ENCODE measurements at places on chromosomes 1 and 21.
A peak's percentile ranks its signal among the peaks of the same experiment; 100 is the strongest.

- no peak for DNase-seq
Observed at GRCh38 chr1:208071435-208072031, 160.6 kb upstream of the CD34 start.

DNA sequence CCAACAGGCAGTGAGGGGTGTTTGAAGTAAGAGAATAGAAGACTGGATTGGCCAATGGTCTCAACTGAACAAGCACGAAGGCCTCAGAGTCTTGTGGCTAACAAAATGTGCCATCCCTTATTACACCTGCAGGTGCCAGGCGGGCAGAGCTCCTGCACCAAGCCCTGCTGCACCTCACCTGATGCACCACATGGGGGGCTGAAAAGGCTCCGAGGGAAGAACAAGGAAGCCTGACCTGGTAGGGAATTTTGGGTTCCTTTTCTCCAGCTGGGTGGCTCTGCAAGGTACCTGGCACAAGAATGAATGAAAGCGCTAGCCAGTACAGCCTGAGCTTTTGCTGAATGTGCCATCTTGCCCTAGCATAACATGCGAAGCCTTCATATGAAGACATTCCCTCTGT lies 9.7 kb downstream of the HSD3B1 start:
- DNase-seq, result no peak

GRCh38 chr1:109266965-109267364 lies 16.0 kb downstream of the PSRC1 start:
- DNase-seq, result no peak

- no peak for DNase-seq
Observed at GRCh38 chr1:167360120-167360519, 139.4 kb downstream of the POU2F1 start.

GRCh38 chr1:107474877-107475612 lies 334.2 kb downstream of the NTNG1 start:
- no peak for DNase-seq

- DNase-seq, result no peak
Observed at GRCh38 chr1:62082456-62083363, 111.9 kb upstream of the L1TD1 start.

- no peak for DNase-seq
Observed at GRCh38 chr1:158199849-158200248, 19.2 kb downstream of the CD1D start.

DNA sequence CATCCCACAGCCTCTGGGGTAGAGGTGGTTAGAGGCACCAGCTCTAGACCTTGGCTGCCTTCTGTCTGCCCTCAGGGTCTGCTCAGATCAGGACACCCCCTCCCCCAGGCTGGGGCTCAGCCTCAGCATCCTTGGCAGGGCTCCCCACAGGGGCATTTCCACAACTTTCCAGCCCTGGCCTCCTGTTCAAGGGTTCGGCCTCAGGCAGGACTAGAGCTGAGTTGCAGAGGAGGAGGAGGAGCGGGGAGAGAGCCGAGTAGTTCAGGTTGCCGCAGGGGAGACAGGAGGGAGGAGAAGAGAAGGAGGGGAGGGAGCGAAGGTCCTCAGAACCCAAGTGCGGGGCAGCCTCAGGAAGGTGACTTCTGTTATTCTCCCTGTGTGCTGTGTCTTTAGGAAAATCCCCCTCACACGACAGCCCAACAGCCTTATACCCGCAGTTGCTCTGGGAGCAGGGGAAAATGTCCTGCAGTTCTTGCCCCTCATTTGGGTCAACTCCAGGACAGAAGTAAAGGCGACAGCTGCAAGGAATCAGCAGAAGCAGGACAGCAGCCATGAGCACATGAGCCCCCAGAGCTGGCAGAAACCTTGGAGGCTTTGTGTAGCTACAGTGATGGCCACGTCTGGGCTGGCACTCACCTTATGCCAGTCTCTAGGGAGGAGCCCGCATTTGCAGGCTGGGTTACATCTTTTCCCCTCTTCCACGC lies 46.5 kb upstream of the TENT5B start:
- no peak for DNase-seq

DNA sequence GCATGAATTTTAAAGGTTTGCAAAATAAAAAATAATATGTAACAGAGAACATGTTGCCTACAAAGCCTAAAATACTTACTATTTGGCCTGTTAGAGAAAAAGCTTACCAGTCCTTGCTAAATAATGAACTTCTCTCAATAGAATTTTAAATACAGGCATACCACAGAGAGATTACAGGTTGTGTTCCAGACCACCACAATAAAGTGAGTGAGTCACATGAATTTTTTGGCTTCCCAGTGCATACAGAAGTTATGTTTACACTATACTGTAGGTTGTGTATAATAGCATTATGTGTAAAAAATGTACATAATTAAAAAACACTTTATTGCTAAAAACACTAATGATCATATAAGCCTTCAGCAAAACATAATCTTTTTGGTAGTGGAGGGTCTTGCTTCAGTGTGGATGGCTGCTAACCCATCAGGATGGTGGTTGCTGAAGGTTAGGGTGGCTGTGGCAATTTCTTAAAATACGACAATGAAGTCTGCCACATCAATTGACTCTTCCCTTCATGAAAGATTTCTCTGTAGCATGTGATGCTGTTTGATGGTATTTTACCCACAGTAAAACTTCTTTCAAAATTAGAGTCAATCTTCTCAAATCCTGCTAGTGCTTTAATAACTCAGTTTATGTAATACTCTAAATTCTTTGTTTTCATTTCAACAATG lies 48.6 kb downstream of the SCYL3 start:
- no peak for DNase-seq

DNA sequence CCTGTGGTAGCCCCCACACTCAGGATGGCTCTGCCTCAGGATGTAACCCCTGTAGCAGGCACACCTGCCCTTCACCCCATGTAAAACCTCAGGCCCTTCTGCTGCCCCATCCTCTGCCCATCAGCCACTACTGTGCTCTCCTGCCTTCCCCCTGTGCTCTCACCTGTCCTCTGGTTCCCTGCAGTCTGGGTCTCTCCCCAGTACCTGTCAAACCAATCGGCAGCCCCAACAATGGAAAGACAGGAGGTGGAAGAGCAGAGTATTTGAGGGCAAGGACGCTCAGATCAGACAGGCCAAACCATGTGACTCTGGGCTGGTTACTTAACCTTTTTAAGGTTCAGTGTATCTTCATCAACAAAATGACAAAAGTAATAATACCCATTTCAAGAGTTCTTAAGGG lies 30.9 kb downstream of the SMIM12 start:
- DNase-seq, result no peak

GRCh38 chr1:46556822-46557221 lies 5.4 kb upstream of the KNCN start:
- DNase-seq, result no peak

GRCh38 chr1:1088801-1089680 lies 14.9 kb upstream of the RNF223 start:
- DNase-seq, result no peak

- no peak for DNase-seq
Observed at GRCh38 chr1:14439015-14439414, 159.5 kb upstream of the KAZN start.

- no peak for DNase-seq
Observed at GRCh38 chr1:24154215-24154614, 11.3 kb upstream of the IL22RA1 start.

- DNase-seq, result no peak
Observed at GRCh38 chr21:32044205-32045180, 171.7 kb downstream of the HUNK start.

- DNase-seq, result no peak
Observed at GRCh38 chr1:32713081-32713480, 10.5 kb upstream of the SYNC start.

DNA sequence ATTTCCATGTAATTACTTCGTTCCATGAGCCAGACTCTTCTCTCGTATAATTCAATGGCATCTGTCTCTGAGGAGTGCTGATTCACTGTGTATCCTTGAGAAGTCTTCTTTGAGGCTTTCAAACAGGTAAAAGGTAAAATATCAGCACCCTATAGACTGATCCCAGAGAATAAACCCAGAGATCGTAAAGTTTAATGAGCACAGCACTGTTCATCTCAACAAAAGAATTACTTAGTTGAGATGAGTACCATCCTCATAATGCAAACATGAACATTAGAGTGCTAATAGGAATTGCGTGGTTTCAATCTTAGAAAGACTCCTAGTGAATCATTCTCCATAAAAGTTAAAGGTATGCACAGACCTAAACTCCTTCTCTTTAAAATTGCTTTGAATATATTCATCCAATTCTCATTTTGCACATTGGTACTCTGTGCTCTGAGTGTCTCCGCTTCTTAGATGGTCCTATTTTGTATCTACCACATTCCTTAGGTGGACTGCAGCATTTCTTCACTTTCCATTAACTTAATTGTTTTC lies 97.2 kb downstream of the TBX15 start:
- DNase-seq, result no peak

DNA sequence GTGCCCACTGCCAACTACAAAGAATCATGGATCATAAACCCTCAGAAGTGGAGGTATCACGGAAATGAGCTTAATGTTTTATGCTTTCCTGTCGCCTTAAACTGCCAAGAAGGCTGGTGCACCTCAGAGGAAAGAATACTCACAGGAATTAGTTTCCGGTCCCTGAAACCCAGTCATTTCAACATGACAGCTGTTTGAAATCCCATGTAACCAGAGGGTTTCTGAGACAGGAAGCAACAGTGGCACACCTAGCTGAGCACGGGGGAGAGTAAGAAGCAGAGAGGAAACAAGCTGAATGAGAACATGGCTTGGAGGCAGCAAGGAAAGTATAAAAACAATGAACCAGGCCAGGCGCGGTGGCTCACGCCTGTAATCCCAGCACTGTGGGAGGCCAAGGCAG lies 3.9 kb downstream of the JAK1 start:
- DNase-seq, result peak; percentile 8

GRCh38 chr1:202248861-202249260 lies 55.3 kb downstream of the LGR6 start:
- no peak for DNase-seq

- no peak for DNase-seq
Observed at GRCh38 chr21:31917108-31917507, 44.3 kb downstream of the HUNK start.

DNA sequence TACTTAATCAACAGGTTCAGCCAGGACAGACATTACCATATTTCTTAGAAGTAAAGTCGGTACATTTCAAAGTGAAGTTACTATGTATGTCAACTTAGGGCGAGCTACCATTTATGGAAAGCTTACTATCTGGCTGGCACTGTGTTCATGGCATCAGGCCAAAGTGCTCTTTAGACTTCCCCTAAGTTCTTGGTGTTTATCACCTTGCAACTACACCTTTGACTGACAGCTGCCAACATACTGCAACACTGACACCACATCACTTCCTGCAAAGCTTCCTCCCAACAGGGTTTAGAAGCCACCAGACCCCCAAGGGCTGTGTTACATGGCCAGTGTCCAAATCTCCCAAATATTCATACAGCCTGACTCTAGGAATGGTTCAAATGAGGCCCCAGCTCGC lies 61.0 kb downstream of the TIAM1 start:
- DNase-seq, result no peak

- no peak for DNase-seq
Observed at GRCh38 chr1:30915491-30916230, 7.1 kb upstream of the SDC3 start.

DNA sequence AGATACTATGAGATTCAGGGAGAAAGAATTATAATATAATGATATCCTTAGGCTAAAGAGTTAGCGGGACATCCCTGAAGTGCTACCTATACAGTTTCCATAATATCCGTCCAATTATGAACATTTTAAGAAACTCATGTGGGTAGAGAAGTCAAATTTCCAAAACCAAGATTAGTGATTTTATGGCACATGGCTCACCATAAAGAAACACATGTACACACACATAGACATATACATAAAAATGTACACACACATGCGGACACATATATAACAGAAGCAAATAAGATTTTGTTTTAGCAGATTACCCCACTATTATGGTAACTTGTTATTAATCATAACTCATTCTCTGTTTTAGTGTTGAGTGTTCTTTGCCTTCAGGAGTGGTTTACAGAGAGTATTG lies 566.7 kb upstream of the NEGR1 start:
- no peak for DNase-seq

- DNase-seq, result no peak
Observed at GRCh38 chr1:167469280-167469965, 48.9 kb downstream of the CD247 start.

GRCh38 chr1:47635597-47635996 lies 197.8 kb downstream of the FOXD2 start:
- no peak for DNase-seq

GRCh38 chr1:227242811-227243682 lies 75.2 kb downstream of the CDC42BPA start:
- no peak for DNase-seq

- no peak for DNase-seq
Observed at GRCh38 chr1:55069280-55069679, 29.9 kb downstream of the PCSK9 start.

- DNase-seq, result no peak
Observed at GRCh38 chr1:6358144-6358624, 35.4 kb downstream of the ACOT7 start.

DNA sequence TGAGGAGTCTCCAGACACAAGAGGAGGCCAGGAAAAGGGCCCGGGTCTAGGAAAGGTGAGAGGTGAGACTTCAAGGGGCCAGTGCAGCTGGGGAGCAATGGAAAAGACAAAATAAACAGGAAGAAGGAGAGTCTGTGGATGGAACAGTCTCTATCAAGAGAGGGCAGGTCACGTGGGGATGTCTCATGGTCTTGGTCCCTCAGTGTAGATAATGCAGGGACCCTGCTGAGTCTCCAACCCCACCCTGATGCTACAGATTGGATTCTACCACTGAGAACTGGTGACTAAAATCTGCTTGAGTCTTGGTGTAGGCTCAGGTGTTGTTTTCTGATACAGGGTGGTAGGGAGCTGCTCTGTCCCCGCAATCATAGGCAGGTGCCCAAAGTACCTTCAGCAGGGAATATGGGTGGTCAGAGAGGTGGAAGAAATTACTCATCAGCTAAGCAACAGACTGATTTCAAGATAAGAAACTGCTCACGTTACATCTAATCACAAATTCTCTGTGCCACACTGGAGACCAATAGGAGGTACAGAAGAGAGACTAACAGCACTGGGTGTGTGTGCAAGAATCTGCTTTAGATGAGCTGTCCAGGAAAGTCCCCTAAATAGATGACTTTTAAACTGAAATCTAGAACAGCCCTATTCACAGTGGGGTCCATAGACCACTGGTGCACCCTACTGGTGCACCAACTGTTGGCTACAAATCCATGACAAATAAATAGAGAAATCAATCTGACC lies 101.5 kb upstream of the TLR5 start:
- no peak for DNase-seq

DNA sequence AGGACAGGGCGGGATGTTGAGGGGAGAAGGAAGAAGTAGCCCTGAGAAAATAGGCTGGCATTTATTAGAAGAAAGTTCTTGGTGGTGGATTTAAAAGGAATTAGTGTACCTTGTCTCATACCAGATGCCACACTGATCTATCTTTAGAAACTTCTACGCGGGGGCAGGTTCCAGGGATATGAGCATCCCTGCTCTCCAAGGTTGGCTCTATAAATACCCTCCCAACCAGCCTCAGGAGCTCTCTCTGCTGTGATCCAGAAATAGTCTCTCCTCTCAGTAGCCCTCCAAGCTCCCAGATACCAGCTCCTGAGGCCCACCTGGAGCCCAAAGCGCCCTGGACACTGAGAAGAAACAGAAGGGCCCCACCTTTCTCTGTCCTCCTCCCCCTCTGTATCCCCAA lies 128.3 kb upstream of the TNR start:
- no peak for DNase-seq

All from activated T-helper 9 cell treated with anti-CD3 and anti-CD28 coated beads, Interleukin-2, amount 50 U/mL, for 16 hours (primary cell).